ENCODE measurements at places on chromosomes 2 and 18.

DNA sequence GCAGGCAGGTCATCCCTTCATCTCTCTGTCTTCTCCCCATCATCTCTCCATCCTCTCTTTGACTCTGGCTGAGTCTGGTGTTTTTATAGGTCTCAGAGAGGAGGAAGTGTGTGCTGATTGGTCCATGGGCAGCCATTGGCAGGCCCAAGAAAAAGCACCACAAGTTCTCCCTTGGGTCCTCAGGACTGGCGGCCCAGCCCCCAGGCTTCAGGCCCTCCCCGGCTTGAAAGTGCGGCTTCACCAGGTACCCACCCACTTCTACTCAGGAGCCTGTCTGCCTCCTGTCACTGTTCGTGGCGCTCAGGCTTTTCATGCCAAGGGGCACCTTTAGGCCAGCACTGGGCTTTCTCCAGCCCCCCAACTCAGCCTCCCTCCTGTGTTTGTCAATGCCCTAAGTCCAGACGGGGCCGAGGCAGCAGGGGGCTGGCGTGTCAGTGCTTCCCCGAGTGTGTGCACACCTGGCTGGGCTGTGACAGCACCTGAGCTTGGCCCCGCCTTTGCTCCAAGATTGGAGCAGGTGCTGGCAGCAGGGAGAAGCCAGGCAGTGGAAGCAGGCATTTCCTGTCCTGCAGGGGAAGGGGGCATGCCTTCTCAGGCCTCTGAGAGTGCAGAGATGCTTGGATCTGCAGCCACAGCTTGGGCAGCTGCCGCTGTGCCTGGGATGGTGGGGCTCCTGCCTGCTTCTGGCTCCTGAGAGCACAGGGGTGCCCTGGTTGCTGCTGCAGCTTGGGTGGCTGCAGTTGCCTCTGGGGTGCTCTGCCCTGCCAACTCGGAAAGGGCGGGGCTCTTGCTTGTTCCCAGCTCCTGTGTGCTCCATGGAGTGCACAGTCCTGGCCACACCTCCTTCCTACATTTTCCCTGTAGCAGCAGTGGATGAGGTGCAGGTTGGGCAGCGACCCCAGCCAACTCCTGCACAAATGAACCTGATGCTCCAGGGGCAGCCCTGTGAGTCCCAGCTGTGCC lies 34.1 kb downstream of the FBXO48 start:
- no peak for DNase-seq

- no peak for DNase-seq
These were observed 6.0 kb downstream of the TTC31 start for GRCh38 chr2:74488643-74489481.

DNA sequence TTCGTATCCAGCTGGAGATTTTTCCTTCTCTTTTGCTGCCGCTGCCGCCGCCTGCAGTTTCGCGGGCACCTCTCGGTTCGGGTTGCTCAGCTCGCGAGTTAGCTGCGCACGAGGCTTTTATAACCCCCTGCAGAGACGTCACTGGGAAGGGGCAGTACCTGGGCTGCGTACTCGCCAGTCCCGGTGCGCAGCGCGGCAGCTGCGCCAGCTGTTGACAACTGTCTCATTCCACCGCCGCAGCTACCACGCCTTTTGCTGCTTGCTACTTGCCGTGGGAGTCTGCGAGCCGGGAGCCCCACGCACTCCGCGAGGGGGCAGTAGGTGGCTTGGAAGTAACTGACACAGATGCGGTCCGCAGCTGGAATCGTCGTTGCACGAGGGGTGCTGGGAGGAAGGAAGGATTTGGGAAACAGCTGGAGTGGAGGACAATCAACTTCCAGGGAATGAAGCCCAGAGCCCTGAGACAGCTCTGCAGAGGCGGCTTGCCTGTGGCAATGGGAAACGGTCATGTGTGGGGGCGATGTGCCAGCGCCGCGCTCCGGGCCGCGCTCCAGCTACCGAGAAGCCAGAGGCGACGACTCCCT lies at the start of gene TACR1:
Gene TACR1 (minus strand): TSS at position 93 of the 584 bp plus-strand sequence. CDS start 586 bp downstream, outside the sequence.
- peak; percentile 85 for DNase-seq

GRCh38 chr2:44687686-44688455 lies 253.6 kb upstream of the SIX3 start:
- no peak for DNase-seq

DNA sequence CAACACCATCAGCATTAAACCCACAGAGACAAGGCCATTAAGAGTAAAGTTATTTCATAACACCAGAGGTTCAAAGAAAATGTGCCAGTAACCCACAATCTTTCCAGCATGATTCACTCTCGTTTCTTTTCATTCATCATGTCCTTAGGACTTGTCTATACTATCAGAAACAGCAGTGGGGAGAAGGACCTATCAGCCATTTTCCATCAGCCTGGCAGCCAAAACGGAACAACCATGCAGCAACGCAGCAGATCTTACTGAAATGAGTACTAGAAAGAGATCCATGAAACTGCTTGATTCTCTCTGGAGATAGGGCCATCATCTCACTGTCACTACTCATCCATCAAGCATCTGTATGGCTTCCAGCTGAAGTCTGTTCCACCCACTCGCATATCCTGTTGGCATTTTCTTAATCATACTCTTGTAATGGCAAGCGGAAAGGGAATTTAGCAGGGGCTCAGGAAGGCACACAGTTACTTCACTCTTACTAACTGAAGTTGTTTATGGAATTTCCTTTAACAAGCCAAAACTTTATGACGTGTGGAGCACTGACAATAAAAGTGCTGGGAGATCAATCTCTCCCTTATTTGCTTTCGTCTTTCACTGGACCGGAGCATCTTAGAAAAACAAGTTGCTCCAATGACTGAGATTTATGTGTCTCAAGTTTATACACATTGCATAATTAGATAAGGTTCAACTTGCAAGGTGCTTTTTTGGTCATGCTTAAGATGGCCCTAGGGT lies 69.7 kb downstream of the EPHA4 start:
- DNase-seq, result no peak

- DNase-seq, result no peak
These were observed 56.4 kb downstream of the NPAS2 start for GRCh38 chr2:100876231-100876860.

DNA sequence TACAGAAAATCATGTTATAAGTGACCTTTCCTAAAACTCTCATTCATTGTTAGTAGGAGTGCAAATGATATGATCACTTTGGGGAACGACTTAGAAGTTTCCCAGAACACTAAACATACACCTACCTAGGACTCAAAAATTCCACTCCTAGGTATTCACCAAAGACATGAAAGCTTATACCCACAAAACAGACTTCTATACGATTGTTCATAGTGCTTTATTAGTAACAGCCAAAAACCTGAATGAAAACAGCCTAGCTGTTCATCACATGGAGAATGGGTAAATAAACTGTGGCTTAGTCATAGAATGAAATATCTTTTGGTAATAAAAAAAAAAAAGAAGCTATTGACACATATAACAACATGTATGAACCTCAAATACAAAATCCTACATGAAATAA lies 8.8 kb downstream of the NOL10 start:
- no peak for DNase-seq

DNA sequence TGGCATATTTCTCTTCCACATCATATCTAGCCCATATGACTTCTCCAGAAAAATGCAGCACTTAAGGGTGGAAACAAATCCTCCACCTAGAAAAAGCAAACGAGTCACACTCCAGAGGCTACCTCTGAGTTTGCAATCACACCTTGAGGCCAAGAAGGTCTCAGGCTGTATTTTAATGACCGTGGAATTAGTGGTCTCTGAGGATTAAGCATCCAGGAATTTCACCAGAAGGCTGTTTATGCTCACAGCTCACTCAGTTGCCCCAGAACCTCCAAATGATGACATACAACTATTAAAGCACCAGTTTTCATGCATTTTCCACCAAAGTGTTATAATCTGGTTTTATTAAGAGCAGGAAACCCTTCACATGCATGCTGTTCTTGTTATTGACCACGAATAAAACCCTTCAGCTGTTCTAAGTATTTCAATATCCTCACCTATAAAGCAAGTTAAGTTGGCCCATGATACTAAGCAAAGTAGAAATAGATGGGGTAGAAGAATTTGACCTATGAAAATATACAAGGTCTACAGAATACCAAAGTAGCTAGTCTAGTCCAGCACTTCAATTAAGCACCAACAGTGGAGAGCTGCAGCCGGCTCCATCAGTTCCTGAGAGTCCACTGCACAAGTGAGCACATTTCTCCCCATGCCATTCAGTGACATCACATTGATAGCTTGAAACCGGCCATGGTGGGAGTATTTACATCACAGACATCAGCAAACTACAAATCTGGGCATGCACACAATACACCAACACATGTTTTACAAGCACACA lies 39.5 kb upstream of the SLC14A1 start:
- DNase-seq, result no peak

- DNase-seq, result no peak
These were observed 24.1 kb downstream of the SLC14A2 start for GRCh38 chr18:45639408-45639807.

DNA sequence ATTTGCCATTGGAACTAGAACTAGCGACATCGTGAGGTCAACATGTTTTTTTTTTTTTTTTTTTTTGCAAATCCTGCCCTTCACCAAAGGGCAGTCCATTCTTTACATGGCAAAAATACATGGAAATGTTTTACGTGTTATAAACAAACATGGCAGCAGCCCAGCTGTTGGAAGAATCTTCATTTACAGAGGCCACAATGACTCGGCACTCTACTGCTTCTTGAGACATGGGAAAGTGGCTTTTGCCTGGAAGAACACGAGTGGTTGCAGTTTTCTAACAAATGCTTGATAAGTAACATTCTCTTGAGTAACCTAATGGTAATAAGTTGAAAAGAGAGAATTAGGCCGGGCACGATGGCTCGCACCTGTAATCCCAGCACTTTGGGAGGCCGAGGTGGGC lies 22.8 kb upstream of the POLR1B start:
- no peak for DNase-seq
